Fibroblast of lung (primary cell): ENCODE measurements at places on chromosomes 16 and 17. TPM values are rescaled to one million over a fixed set of nuclear protein-coding genes. Genes with fewer than 3 reads are reported as not detected.
A peak's percentile ranks its signal among the peaks of the same experiment; 100 is the strongest.

- no peak for DNase-seq
Observed at GRCh38 chr17:45155029-45155428, 6.6 kb upstream of the HEXIM2 start.

DNA sequence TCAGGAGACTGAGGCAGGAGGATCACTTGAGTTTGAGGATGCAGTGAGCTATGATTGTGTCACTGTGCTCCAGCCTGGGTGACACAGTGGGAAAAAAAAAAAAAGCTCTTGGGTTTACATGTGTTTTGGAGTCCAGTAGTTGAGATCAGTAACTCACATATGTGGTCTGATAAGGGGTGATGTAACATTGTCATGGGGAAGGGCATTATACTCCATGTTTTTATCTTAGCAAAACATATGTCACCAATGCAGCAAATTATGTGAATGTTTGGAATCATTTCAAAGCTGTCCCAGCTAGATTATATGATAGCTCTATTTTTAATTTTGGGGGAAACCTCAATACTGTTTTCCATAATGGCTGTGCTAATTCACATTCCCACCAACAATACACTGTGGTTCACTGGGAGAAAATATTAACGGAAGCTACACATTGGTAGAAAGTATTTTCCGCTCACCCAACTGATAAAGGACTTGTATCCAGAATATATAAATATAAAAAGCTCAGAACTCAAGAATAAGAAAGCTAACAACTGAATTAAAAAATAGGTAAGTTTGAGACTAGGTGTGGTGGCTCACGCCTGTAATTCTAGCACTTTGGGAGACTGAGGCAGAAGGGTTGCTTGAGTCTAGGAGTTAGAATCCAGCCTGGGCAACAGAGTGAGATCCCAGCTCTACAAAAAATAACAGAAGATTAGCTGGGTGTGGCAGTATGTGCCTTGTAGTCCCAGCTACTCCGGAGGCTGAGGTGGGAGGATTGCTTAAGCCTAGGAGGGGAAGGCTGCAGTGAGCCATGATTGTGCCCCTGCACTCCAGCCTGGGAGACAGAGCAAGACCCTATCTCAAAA, 224.1 kb upstream of the TBX2 start:
- DNase-seq = no peak

DNA sequence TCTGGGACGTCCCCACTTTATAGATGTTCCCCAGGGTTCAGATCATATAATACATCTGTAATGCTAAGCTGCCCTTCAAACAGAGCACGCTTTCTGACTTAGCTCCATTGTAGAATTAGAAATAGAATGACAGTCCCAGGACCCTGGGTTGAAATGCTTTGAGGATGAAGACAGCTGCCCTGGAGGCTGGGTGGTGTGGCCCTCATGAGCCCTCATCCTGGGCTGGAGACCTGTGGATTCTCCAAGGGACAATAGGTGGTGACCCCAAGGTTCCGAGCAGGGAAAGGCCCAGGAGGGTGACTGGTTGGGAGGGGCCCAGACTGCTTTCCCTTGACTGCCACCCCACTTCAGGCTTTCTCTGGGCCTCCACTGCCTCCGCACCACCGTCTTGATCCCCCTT, 59.0 kb downstream of the CRISPLD2 start:
- no peak for DNase-seq

DNA sequence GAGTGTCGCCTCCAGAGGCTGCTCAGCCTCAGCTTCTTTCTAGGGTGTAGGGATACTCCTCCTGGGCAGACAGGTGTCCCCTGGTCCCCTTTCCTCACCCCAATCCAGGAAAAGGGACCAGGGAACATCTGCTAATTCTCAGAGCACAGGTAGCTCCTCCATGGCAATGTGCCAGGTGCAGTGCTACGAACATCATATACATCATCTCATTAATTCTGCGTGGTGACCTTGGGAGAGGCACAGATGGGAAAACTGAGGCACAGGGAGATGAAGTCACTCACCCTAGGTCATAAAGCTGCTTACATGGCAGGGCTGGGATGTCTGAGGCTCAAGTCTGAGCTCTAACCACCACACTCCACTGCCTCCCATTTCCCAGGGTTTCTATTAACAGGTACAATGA, 11.7 kb downstream of the HDAC5 start:
- no peak for DNase-seq

- DNase-seq = no peak
Observed at GRCh38 chr16:58197314-58198012, 443 bp downstream of the CSNK2A2 start.

DNA sequence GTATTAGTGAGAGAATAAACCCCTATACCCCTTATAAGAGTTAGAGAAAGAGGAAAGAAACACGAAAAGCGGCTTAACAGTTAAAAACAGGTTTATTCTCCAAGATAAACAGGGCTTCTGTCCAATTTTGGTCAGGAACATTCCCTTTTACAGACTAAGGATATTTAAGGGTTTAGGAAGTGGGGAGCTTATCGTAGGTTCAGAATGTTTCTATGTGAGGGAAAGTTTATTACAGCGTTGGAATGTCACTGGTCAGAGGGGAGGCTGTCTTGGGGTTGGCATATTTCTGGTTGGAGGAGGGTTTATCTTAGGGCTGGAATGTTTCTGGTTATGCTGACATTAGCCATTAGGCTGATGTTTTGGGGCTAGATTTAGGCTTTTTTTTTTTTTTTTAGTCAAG, 34.1 kb upstream of the WWOX start:
- DNase-seq = no peak

DNA sequence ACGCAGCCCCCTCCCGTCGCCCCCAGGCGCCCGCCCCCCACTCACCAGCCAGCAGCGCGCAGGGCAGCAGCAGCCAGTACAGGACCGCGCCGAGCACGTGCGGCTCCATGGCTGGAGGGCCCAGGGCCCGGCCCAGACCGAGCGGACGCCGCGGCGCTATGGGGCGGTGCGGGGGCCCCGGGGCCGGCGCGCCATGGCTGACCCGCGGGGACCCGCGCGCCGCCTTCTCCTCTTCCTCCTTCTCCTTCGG, 239 bp downstream of the PIEZO1 start:
- DNase-seq = no peak

DNA sequence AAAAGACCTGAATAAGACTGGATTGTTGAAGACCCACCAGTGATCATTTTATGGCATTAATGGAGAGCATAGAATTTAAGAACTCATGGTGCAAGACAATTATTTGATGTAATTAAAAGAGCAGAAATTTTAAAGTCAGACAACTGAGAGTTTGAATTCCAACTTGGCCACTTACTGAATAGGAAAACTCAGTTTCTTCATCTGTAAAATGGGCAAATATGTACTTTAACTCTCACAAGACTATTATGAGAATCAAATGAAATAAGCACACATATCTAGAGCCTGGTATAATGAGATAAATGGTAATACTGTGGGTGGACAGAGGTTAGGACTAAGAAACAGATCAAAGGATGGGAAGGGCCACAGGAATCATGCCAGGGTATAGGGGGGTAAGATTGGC, 88.0 kb downstream of the SOX9 start:
- no peak for DNase-seq

DNA sequence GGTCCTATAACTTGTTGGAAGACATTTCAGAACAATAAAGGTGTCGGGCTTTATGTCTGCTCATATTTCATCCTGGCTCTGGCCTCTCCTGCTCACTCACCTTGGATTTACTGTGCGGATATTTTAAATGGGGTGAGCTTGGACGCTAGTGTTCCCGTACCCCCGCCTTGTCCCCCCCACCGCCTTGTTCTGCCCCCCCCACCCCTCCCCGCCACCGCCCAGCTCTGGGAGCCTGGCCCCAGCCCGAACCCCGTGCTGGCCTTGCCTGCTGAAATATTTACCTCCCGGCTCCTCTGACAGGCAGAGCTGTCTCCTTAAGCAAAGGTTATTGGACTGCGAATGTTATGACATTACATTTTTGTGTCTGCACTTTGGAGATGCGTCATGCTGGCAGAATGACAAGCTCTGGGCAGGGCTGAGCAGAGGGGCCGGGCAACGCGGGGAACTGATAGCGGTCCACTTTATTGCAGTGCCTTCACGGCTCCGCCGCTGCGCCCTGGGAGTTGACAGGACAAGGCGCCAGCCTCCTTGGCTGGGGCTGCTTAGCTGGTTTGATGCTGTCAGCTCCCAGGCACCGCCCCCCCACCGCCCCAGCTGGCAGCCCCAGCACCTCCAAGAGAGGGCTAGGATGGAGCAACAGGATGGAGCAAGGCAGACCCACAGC, 222.5 kb upstream of the GSE1 start:
- DNase-seq = peak; percentile 94

DNA sequence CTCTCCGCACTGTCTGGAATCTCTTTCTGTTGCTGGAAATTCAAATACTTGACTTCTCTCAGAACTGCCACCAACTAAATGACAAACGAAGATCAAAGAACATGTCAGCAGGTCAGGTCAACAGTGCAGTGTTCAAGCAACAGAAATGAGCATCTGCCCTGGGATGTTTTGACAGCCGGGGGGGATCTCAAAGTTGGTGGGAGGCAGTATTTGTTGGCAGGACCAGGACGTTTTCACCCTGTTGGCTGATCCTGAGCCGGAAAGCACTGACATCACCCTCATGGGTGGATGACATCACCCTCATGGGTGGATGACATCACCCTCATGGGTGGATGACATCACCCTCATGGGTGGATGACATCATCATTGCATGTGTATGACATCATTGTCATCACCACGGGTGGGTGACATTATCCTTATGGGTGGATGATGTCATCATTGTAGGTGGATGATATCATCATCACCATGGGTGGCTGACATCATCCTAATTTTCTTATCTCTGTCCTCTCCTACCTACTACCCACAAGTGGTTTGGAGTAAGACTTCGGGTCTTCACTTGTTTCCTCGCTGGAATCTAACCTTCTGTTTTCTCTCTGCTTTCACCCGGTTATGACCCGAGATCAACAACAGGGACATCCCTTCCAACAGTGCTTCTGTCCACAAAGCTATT, 18.9 kb downstream of the DNAH17 start:
- peak; percentile 20 for DNase-seq

- no peak for DNase-seq
Observed at GRCh38 chr16:4682084-4682591, 11.2 kb upstream of the NUDT16L1 start.

DNA sequence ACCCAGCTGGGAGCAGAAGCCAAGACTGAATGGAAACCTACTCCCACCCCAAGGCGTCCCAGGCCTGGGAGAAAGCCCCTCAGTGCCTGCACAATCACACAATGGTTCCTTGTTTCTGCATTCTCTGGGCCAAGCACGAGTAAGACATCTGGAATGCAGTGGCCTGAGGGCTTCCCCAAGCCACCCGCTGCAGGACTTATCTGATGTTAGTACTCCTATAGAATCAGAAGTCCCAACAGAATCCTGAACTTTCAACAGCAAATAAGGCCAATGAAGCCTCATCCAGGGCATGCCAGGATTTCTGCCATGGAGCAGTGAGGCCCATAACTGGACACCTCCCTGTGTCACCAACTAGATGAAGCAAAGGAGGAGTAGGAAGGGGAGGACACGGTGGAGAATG, 28.6 kb downstream of the MYO18A start:
- DNase-seq = peak; percentile 77

GRCh38 chr16:19415461-19415860, 2.2 kb upstream of the TMC5 start:
- no peak for DNase-seq

DNA sequence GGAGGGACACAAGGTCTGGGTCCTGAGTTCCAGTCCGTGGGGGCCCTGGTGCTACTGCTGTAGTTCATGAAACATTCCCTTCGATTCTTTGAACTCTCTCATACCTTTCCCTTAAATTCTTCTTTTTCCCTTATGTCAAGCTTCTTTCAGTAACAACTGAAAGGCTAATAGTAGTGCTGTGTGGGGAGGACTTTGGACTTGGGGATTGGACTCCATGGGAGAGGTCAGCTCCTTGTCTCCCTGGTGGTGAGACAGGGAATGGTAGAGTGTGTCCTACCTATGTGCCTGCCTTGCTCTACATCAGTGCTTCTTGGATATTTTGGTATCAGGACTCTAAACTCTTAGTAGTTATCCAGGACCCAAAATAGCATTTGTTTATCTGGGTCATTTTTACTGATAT, 628.1 kb downstream of the WWOX start:
- DNase-seq = no peak

DNA sequence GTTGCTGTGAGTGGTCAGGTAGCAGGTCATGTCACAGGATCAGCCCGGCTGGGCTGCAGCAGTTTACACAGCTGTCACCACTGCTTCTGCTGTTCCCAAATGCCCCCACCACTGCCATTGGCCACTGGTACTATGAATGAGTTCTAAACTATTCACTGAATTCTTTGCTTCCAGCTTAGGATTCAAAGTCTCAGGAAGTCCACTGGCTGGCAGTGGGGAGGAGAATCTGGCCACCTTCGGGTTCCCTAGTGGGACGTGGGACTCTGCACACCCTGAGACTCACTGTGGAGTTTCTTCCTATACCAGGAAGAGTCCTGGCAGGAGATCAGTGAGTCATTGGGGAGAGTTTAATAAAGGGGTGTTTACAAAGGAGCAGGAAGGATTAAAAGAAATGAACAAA, 6.9 kb downstream of the MT1X start:
- no peak for DNase-seq

- DNase-seq = no peak
Observed at GRCh38 chr17:20172376-20172775, 163.2 kb downstream of the SPECC1 start.

DNA sequence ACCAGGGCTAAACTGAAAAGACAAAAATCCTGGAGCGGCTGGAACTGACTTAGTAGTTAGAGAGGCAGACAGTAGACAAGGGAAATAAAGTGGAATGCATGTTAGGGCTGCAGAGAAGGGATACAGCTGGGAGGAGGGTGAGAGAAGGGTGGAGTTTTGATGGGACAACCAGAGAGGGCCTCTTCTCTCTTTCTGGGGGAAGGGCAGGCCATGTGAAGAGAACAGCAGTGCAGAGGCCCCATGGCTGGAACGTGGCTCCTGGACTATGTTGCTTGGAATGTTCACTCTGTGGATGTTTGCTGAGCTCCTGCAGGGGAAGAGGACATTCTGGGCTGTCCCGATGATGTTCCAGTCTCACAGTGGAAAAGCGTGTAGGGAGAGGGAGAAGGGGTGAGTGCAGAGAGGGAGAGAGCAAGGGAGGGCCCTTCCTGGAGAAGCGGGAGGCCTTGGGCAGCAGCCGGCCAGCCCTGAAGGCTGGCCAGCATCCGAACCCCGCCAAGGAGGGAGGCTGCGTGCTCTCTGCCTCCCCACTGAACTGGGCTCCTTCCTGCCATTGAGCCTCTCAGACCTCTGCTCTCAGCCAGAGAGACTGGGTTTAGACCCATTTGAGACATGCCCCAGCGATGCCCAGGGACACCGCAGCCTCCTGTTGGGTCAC, 33.1 kb upstream of the GSE1 start:
- DNase-seq = no peak

DNA sequence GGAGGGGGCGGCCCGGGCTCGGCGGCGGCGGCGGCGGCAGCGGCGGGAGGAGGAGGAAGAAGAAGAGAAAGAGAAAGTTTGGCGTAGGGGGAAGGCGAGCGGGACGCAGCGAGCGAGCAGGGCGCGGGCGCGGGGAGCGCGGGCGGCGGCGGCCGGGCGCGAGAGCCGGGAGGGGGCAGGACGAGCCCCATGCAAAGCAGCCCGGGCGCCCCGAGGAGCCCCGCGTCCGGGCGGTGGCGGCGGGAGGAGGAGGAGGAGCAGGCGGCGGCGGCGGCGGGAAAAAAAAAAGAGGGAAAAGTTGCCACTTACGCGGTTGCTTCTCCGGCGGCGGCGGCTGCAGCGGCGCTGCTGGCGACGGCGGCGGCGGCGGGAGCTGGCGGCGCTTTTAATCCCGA, 10.3 kb upstream of the ZFHX3 start:
- DNase-seq = no peak

SLFN11 gene
- 74.1 and 102 TPM in 2 replicates for total RNA-seq

HP gene
- total RNA-seq = not detected in 2 replicates

NEUROD2 gene
- total RNA-seq = not detected in 2 replicates

METRNL gene
- 114 and 120 TPM in 2 replicates for total RNA-seq

MT4 gene
- total RNA-seq = not detected in 2 replicates

KRT10 gene
- 4.1 TPM in 2 replicates for total RNA-seq

UBALD2 gene
- 2.6 and 7.3 TPM in 2 replicates for total RNA-seq
